NCI-H1105 (cell line): ENCODE measurements at places on chromosomes 13 and 19.
A peak's percentile ranks its signal among the peaks of the same experiment; 100 is the strongest.

DNA sequence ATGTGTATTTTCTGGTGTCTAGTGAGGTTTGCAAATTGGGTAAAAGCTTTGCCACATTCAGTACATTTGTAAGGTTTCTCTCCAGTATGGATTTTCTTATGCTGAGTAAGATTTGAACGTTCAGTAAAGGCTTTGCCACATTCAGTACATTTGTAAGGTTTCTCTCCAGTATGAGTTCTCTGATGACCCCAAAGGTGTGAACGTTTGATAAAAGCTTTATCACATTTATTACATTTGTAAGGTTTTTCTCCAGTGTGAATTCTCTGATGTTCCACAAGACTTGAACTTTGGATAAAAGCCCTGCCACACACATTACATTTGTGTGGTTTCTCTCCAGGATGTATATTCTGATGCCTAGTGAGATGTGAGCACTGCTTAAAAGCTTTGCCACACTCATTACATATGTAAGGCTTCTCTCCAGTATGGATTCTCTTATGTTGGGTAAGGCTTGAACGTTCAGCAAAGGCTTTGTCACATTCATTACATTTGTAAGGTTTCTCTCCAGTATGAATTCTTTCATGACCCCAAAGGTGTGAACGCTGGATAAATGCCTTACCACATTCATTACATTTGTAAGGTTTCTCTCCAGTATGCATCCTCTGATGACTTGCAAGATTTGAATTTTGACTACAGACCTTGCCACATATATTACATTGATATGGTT lies 17.4 kb downstream of the ZNF677 start:
- no peak for DNase-seq

DNA sequence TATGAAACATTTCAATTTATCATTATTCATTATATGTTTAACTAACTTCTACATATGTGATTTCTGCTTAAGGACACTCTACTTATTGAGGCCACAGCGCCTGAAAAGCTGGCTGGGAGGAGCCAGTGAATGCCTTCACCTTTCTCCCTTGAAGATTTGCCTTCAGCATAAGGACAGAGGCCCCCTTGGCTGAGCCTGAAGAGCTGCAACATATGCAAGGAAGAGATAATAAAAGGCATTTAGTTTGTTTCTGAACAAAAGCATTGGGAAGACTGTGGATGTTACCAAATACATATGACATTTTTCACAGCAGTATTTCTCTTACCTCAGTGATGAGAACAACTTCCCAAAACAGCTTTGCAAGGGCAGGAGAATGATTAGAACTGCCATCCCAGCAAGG lies 92.1 kb downstream of the ABCC4 start:
- no peak for DNase-seq

DNA sequence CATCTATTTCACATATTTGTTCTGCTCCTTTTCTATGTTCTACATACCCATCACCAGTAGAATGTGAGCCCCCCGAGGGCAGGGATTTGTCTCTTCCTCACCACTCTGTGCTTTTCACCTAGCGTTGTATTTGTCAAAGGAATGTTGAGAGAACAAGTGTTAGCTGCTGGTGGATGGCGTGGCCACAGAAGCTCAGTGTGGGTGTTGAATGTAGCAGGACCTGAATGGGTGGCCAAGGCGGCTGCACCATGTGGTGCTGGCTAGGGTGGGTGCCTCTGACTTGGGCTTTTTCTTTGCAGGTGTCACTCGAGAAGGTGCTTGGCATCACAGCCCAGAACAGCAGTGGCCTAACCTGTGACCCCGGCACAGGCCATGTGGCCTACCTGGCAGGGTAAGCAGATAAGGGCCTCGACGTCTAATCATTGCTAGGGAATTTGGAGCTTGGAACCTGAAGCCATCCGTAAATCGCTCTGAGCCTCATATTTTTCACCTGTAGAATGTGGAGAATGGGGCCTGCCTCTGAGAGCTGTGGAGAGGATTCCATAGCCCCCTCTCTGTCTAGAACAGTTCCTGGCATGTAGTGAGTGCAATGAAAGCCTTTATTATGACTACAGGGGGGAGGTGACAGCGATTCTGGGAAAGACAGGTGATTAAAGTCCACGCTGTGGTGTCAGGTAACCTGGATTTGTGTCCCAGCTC lies 3.9 kb downstream of the WDR62 start:
- no peak for DNase-seq

GRCh38 chr19:52335768-52336116 lies 301 bp upstream of the ZNF610 start:
- DNase-seq = no peak

DNA sequence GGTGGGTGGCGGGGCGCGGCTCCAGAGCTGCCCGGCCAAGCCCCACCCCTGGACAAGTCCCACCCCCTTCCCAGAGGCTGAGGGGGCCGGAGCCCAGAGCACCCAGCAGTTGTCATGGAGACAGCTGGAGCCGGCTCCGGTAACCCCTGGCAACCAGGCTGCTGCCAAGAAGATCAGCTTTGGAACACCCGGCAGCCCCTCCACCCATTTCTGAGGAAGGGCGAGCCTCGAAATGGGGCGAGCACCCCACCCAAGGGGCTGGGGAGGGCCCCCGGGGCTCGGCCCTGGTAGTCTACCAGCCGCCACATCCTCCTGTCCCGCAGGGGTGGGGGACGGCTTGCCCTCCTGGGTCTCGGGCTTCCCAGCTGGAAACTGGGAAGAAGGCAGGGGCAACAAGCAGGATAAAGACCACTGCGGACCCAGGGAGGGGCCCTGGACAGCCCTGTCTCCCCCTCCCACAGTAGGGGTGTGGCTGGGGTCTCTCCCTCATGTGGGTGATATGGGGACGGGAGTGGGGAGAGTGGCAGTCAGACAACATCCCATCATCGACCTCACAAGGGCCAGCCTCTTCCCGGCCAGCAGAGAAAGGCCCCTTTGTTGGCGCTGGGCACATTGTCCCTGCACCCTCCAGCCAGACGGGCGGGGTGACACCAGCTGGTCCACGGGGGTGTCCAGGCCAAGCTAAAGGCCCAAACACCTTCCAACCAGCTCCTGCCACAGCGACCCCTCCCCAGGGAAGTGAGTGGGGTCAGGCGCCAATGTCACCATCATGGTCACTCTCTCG lies 1.5 kb downstream of the CERS1 start:
- DNase-seq = peak; percentile 96

DNA sequence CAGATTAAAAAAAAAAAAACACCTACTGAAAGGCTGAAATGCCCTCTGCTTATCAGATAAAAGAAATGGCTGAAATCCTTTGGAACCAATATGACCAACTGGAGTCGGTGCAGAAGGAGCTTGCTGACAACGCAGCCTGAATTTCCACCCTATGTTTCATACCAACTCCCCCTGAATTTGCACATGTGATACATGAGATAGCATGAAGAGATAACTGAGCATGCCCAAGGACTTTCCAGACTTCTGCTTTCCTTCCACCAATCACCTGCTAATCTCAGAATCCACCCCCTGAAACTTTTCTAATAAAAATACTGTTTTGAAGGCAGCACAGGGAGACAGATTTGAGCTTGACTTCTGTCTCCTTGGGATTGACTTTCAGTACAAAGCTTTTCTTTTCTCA lies 32.2 kb upstream of the WDFY2 start:
- no peak for DNase-seq

- no peak for DNase-seq
Observed at GRCh38 chr19:55262359-55262758, 3.5 kb upstream of the PPP6R1 start.

GRCh38 chr13:75877071-75877470 lies 240.9 kb downstream of the LMO7 start:
- DNase-seq = no peak

GRCh38 chr13:107590556-107590955 lies 624.8 kb downstream of the LIG4 start:
- no peak for DNase-seq

DNA sequence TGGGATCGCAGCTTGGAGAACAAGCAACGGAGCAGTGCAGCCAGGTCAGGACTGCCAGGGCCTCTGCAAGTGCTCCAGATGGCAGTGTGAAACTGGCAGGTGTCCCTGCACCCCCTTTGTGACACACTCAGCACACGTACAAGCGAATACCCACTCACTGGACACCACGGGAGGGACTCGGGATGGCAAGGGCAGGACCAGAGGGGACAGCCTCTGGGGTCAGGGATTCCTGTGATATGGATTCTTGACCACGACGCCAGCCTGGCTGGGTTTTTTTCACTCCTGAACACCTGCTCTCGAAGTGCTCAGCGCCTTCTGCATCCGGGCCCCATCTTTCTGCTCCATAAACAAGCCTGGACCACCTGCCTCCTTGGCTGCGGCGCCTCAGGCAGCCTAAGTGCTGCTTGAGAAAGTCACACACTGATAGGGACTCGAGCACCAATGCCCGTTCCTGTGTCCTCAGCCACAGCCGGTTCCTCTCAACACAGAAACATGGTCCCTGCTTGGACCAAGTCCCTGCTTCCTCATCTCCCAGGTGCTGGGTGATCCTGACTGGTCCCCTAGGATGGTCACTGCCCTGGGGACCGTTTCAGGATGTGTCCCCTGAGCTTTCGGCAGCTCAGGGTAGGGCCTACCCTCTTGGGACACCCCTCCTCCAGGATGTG lies 22.0 kb downstream of the ELAVL1 start:
- no peak for DNase-seq

GRCh38 chr19:30162718-30163117 lies 209.5 kb upstream of the ZNF536 start:
- DNase-seq = no peak

DNA sequence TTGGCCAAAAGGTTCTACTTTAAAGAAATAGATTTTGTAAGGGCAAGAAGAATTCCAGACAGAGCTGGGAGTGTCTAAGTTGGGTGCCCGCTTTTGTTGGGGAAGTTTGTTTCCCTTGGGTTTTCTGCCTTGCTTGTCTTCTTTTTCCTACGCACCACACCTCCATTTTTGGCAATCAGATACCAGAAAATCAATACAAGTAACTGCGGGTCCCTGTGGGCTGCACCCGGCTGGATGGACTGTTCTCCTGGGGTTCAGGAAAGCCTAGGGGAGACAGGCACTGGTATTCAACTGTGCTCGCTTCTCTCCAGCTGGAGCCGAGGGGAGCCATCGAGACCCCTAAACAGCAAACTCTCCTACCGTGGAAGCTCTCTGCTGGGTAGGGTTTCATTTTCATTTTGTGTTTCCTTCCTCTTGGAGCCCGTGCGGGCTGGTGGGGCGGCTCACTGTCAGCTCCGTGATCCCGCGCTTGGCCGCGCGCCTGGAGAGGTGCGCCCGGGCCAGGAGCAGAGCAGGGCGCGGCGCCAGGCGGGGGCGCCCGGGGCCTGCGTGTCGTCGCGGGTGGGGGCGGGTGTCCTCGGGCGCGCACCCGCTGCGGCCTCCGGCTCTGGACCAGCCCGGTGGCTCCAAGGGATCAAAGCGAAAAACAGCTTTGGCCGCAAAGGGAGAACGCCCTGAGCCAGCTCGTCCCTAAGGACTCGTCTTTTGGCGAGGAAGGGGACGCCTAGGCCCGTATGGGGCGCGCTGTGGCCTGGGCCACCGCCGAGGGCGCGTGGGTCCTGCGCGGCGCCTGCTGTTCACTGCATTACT lies 347.2 kb downstream of the ZNF536 start:
- DNase-seq = peak; percentile 58

GRCh38 chr13:44040818-44041100 lies 161.1 kb downstream of the LACC1 start:
- no peak for DNase-seq

- DNase-seq = no peak
Observed at GRCh38 chr19:14111486-14111885, 6.1 kb downstream of the PRKACA start.

DNA sequence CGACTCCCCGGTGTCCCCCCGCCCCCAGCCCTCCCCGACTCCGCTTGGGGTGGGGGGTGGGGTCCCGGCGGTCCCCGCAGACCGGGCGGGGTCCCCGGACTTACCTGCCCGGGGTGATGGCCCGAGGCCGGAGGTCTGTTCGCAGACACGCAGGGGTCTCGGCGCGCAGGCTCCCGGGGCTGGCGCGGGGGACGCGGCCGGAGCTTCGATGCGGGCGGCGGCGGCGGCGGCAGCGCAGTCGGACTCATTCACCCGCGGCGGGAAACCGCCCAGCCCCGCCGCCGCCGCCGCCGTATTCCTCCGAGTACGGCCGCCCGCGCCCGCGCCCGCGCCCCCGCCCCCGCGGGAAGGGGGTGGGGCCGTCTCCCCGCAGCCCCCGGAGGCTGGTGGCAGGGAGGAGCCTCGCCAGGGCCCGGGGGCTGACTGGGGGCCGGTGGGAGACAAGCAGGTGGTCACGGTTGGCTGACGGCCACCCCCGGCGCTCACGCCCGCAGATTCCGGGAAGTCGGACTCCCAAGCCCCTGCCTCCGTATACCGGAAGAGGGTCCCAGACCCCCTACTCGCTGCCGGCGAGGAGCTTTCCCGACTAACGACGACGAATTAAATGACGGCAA lies at the start of gene C2CD4C:
TSS of gene C2CD4C (minus strand) at position 246 of the 614 bp plus-strand sequence. CDS start 786 bp downstream, outside the sequence.
- DNase-seq = no peak

- no peak for DNase-seq
Observed at GRCh38 chr13:36362251-36362650, 16.1 kb upstream of the SPART start.

GRCh38 chr19:55028757-55029156 lies 9.3 kb downstream of the GP6 start:
- DNase-seq = no peak

GRCh38 chr13:111666164-111666776 lies 345.8 kb downstream of the TEX29 start:
- DNase-seq = no peak

DNA sequence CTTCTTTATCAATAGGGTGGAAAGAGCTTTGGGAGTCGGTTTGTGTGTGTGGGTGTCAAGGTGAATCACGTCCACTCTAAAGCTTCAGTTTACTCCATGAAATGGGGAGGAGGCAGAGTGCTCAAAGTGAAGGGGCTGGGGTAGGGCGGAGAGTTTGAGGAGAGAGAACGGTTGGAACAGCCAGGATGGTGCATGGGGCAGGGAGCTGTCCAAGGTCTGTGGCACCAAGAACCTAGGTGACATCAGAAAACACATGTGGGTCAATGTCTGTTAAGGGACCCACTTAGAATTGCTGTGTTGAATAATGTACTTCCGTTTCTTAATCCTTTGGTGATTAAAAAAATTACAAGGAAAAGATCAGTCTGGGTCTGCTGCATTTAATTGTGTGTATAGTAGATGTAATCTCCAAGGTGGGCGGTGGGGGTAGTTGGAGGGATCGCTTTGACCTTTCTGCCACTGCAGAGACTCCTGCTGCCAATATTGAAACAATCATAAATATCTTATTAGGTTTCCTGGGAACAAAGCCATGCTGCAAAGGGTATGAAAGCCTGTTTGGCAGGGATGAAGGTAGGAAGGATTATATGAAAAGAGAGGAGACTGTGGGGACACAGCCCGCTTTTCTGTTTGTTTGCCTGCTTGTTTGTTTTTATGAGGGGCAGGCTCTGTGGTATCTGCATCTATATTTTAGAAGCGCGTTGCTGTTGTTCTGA lies 122.3 kb downstream of the ATP8A2 start:
- DNase-seq = no peak
